Placental pericyte (primary cell): ENCODE measurements at places on chromosomes 6 and 20. TPM values are rescaled to one million over a fixed set of nuclear protein-coding genes. Genes with fewer than 3 reads are reported as not detected.

SLC16A10 gene
- 0.22 and 0.43 TPM in 2 replicates for total RNA-seq

SGK2 gene
- total RNA-seq, result 0.22 and 0.57 TPM in 2 replicates

ADGRF5 gene
- 0.22 and 0.86 TPM in 2 replicates for total RNA-seq

TREML2 gene
- total RNA-seq, result not detected in 2 replicates

SMLR1 gene
- not detected in 2 replicates for total RNA-seq

CCN6 gene
- not detected in 2 replicates for total RNA-seq

WFDC12 gene
- not detected in 2 replicates for total RNA-seq
